Retina (tissue), 1 donor: ENCODE measurements at places on chromosomes 1 and 21.

GRCh38 chr1:64959986-64960385 lies 6.4 kb downstream of the JAK1 start:
- no peak for DNase-seq

DNA sequence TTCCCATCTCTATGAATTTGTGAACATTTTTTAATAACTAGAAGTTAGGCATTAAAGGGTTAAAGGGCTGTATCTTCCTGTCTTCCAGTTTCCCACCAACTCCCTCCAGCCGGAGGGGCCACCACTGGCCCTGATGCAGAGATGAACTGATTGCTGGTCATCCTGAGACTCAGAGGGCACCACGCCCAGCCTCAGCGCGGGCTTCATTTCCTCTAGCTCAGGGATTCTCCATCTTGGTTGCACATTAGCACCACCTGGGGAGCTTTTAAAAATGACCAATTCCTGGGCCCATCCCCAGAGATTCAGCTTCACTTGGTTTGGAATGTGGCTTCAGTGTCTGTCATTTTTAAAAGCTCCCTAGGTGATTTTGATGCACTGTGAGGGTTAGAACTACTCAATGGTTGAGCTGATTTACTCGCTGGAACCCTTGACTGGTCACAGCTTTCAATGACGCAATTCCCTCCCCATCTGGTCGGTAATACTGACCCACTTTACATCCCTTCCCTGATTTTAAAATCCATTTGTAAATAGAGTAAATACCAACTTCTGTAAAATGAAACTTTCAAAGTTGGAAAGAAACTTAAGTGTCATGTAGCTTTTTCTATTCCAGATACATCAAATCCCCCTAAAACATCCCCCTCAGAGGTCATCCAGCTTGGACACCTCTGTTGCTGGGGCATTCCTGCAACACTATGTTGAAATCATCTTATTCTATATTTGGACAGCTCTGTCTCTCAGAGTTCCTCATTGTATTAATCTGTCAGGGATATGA lies 5.1 kb downstream of the NAV1 start:
- peak; percentile 45 for DNase-seq

- DNase-seq = no peak
Observed at GRCh38 chr1:7221826-7222694, 436.8 kb downstream of the CAMTA1 start.

DNA sequence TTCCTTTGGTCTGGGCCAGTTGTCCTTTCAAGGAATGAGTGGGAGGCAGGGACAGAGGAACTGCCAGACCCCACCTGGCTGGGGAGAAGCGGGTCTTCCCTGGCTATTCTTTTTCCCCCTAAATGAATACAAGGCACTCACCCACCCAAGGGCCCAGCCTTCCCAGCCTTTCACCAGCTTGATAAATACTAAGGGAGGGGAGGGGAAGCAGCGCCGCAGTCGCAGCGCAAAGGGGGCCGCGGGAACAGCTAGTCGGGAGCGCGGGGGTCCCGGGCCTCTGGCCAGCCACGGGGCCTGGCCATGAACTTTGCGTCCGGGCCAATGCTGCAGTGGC lies 91.3 kb upstream of the VAMP3 start:
- no peak for DNase-seq

DNA sequence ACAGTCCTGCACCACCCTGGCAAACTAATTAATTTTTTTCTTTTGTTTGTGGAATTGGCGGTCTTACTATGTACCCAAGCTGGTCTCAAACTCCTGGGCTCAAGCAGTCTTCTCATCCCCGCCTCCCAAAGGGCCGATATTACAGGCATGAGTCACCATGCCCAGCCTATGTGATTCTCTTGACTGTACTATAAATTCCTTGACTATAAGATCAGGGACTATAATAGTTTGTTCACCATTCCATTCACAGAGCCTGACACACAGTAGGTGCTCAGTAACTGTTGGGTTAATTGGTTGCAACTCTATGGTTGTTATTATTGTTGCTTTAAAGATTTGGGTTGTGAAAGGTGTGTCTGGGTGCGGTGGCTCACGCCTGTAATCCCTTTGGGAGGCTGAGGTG lies 17.2 kb downstream of the DAP3 start:
- no peak for DNase-seq

DNA sequence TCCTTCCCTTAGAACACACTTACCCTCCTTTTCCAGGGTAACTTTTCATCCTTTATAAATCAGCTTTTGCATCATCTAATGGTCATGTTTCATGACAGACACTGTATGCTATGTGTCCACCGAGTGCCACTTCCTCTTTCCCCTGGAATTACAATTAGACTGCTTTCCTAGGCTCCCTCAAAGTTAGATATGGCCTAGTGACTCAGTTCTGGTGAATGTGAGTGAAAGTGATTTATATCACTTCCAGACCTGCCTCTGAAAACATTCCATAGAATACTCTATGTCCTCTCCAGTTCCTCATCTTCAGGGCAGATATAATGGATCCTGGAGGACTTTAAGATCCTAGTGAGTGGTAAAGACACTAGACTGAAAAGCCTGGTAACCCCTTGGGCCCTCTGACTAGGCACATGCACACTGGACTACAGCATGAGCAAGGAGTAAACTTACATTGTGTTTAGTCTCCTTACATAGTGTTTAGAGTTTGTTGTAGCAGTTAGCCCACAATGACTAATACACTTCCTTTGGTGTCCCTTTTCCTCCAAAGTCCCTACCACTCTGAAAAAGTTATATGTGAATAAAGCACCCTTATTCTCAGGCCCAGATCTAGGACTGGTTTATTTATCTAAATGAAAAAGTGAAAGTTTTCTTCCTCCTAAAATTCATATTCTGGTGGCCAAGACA lies 59.3 kb downstream of the GPR88 start:
- no peak for DNase-seq

DNA sequence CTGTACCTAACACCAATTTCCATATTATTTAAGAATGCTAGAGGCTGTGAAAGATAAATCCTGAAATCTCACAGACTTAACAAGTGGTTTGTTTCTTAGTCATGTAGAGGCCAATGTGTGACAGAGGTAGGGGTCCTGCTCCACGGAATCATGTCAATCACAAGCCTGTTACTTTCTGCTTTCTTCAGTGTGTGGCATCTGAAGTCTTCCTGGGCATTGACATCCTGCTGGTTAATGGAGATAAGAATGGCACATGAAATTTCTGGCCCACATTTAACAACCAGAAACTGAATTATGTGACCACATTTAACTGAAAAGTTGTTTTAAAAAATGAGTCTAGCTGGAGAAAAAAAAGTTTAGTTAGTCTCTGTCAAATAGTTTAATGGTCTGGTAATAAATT lies 68.3 kb upstream of the PLA2G4A start:
- no peak for DNase-seq

GRCh38 chr21:45470773-45471524 lies 66.0 kb downstream of the COL18A1 start:
- no peak for DNase-seq

DNA sequence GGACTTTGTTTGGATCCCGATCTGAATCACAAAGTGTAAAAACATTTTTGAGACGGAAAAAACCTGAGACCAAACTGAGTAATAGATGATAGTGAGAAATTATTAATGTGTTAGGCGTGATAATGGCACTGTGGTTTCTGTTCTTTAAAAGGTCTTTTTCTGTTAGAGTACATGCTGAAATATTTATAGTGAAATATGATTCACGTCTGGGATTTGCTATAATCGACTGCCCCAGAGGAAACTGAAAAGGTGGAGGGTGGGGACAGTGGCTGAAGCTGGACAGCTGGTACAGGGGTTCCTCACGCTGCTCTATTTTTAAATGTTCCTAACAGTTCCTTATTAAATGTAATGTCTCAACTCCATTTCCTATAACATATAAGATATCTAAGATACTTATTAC lies 11.2 kb downstream of the URB1 start:
- DNase-seq = no peak
